ENCODE measurements at places on chromosomes 3 and 15. TPM values are rescaled to one million over a fixed set of nuclear protein-coding genes. Genes with fewer than 3 reads are reported as not detected.
A peak's percentile ranks its signal among the peaks of the same experiment; 100 is the strongest.

- no peak for DNase-seq
- H3K27ac ChIP-seq, result no peak overlapping the region
- H3K36me3 ChIP-seq, result no peaks in the 10 kb centered on the region
Observed at GRCh38 chr3:42723219-42723618, 20.6 kb upstream of the HHATL start.

DNA sequence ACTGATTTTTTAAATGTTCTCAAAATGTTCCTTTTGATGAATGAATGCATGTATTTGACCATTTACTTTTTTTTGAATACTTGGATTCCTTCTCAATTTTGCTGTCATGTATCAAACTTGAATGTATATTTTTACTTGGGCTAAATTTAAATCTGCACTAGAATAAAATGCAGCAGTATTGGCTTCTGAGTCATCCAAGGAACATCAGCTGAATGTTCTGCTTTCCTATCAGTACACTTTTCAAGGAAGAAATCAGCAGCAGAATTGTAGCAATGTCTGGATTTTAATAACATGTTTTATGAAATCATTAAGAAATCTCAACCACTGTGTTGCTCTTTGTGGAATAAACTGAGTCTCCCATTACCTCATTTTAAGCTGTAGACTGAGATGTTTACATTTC is 57.0 kb upstream of the COL6A6 start:
- H3K36me3 ChIP-seq, result no peaks in the 10 kb centered on the region
- H3K4me1 ChIP-seq, result no peaks in the 10 kb centered on the region
- DNase-seq, result no peak

DNA sequence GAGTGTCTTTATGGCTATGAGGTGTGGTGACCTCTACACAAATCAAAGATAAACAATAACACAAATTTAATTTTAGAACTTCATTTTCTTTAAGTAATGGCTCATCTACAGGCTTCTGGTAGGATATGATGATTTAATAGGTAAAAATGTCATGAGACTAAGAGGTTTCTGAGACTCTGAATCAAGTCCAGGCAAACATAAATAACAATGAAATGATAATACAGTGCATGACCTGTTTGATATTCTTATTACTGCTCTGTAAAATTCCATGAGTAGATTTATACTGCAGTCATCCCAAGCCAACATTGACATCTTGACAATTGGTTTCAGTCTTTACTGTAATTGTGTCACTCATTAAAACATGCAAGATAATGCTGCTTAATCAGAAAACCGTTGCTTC is 936.8 kb downstream of the MCTP2 start:
- H3K4me1 ChIP-seq, result no peaks in the 10 kb centered on the region
- no peaks in the 10 kb centered on the region for H3K27me3 ChIP-seq
- no peak for DNase-seq
- H3K4me3 ChIP-seq, result no peak overlapping the region
- H3K27ac ChIP-seq, result no peak overlapping the region
- H3K36me3 ChIP-seq, result no peaks in the 10 kb centered on the region

- H3K27ac ChIP-seq, result no peak overlapping the region
- H3K4me1 ChIP-seq, result peaks cover 5% of the 10 kb centered on the region
- no peak for DNase-seq
- H3K27me3 ChIP-seq, result no peaks in the 10 kb centered on the region
Observed at GRCh38 chr3:111690242-111690641, 95.1 kb upstream of the ZBED2 start.

DNA sequence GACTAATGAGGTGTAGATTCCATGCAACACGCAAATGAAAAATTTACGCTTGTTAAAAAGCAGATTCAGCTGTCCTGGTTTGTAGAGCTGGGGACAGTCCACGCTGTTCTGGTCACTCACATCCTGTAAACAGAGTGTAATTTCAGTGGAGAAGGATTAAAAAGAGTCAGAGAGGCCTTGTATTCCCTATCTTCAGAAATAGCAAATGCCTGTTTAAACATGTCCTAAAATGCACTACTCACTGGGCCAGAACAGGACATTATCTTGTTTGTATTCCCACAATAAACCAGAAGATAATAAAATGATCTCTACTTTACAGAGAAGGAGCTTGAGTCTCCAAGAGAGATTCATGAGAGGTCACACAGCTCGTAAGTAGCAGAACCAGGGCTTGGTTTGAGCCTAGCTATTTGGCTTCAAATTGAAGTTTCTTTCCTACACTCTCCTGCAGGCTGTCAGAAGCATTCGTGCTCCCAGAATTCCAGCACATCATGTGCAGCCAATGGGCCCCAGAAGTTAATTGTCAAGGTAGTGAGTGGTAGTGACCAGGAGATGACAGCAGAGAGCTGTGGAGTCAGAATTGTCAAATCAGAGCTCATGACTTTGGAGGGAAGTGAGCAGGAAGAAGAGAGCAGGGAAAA is 242.5 kb downstream of the ATP8B4 start:
- H3K4me3 ChIP-seq, result no peak overlapping the region
- H3K27me3 ChIP-seq, result no peaks in the 10 kb centered on the region
- DNase-seq, result no peak
- H3K36me3 ChIP-seq, result peaks cover 2% of the 10 kb centered on the region

GRCh38 chr15:49675041-49675440 is 54.2 kb downstream of the DTWD1 start:
- H3K27ac ChIP-seq, result no peak overlapping the region
- no peaks in the 10 kb centered on the region for H3K36me3 ChIP-seq
- H3K4me3 ChIP-seq, result no peak overlapping the region
- no peaks in the 10 kb centered on the region for H3K4me1 ChIP-seq
- DNase-seq, result no peak

GRCh38 chr15:80121546-80121945 is 31.3 kb upstream of the FAH start:
- peaks cover 2% of the 10 kb centered on the region for H3K36me3 ChIP-seq
- no peaks in the 10 kb centered on the region for H3K27me3 ChIP-seq
- no peak for DNase-seq
- no peak overlapping the region for H3K27ac ChIP-seq

DNA sequence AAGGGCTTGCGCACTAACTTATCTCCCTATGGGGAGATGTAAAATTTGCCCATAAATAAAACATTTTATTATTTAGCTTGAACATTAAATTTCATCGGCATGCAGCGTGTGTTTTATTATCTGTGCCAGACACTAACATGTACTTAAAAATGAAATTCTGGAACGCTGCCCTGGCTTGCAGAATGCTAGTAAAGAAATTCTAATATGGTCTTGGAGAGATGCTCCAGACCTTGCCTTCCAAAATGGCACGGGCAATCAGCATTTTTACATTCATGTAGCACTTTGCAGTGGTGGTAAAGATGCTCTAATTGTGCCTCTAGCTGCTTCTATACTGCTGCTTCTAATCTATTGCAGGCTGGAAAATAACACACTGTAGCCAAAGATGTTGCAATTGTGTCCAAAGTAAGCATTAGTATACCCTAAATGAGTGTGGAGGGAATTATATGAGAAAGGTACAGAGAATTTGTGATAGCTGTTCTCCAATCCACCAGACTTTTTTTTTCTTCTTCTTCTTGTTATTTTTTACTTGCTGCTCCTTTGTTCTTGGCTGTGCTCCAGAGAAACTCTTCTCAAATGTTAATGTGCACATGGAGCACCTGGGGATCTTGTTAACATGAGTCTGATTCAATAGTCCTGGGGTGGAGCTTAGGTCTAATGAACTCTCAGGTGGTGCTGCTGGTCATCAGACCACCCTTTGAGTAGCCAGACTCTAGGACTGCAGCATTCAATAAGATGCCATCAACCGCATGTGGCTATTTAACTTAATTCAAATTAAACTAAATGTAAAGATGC is 47.3 kb downstream of the CRABP1 start:
- H3K4me3 ChIP-seq, result no peak overlapping the region
- no peak overlapping the region for H3K27ac ChIP-seq
- no peaks in the 10 kb centered on the region for H3K4me1 ChIP-seq
- no peaks in the 10 kb centered on the region for H3K27me3 ChIP-seq

DNA sequence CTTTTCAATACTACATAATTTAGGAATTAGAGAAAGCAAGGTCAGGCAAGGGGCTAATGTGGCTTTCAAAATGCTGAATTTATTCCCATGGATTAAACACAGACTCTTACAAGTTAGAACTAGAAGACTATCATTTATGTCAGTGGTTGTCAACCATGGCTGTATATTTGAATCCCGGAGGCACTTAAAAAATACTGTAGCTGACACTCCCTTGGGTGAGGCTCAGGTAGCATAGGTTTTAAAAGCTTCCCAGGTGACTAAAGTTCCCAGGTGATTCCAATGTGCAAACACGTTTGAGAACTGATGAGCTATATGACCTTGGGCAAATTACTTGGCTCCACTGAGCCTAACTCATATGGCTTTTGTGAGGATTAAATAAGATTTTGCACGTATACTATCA is 29.6 kb downstream of the AAGAB start:
- no peaks in the 10 kb centered on the region for H3K4me1 ChIP-seq
- no peak overlapping the region for H3K4me3 ChIP-seq
- H3K27ac ChIP-seq, result no peak overlapping the region
- no peak for DNase-seq

DNA sequence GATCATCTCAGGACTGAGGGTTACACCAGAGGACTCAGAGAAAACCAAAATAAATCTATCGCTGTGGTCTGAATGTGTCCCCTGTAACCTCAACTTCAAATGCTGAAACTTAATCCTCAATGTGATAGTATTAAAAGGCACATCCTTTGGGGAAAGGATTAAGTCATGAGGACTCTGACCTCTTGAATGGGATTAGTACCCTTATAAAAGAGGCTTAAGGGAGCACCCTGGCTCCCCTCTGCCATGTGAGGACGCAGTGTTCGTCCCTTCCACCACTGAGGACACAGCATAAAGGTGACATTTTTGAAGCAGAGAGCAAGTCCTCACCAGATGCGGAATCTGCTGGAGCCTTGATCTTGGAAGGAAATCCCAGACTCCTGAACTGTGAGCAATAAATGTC is 39.5 kb downstream of the SRPRB start:
- H3K27me3 ChIP-seq, result no peaks in the 10 kb centered on the region
- H3K4me3 ChIP-seq, result no peak overlapping the region
- H3K27ac ChIP-seq, result no peak overlapping the region
- no peak for DNase-seq

DNA sequence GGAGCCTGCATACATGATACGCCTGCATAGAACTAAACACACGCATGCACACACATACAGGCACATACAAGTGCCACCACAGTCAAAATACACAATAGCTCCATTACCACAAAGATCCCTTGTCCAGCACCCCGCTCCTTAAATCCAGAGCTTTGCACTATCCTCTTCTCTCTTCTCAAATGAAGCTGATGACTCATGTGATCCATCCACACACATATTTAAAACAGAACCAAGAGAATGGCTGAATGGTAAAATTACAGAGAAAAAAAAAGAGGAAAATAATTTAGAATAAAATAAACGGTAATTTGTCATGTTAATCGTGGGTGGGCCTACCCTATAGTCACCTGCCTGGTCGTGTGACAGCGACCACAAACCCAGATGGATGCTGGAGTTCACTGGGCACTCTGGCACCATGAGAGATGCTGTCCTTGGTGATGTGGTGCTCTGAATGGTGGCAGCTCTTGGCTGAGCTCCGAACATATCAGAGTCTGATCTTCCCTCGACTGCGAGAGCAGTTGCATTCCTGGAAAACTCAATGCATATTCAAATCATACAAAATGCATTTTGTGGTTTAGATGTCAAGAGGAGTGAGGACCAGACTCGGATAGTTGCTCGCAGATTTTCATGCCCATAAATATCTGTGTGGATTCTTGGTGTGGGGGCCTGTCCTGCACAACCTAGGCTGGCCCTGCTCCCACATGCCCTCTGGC is 8.9 kb downstream of the IQSEC1 start:
- no peaks in the 10 kb centered on the region for H3K27me3 ChIP-seq
- DNase-seq, result no peak
- H3K4me1 ChIP-seq, result no peaks in the 10 kb centered on the region

DNA sequence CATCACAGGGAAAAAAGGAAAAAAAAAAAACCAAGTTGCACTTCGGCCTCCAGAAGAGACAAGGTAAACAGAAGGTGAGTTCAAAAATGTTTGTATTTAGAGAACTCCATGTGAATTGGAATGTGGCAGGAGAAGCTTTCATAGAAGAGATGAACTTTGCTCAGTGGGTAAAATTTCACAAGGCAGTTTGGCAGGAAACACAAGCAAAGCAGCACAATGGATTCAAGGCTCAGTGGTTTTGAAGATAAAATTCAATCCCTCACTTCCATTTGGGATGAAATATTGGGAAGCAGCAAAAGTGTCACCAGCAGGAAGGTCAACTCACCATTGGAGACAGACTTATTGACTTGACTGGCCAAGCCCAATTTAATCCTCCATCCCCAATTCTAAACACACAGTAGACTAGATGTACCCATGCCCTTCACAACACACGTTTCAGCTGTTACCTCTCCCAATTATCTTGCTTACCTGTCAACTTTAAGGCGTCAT is 256.7 kb upstream of the ICE2 start:
- H3K27me3 ChIP-seq, result no peaks in the 10 kb centered on the region
- no peak for DNase-seq
- peaks cover 45% of the 10 kb centered on the region for H3K4me1 ChIP-seq
- no peaks in the 10 kb centered on the region for H3K36me3 ChIP-seq
- peak overlapping the region; percentile 52 for H3K27ac ChIP-seq
- H3K4me3 ChIP-seq, result no peak overlapping the region

DNA sequence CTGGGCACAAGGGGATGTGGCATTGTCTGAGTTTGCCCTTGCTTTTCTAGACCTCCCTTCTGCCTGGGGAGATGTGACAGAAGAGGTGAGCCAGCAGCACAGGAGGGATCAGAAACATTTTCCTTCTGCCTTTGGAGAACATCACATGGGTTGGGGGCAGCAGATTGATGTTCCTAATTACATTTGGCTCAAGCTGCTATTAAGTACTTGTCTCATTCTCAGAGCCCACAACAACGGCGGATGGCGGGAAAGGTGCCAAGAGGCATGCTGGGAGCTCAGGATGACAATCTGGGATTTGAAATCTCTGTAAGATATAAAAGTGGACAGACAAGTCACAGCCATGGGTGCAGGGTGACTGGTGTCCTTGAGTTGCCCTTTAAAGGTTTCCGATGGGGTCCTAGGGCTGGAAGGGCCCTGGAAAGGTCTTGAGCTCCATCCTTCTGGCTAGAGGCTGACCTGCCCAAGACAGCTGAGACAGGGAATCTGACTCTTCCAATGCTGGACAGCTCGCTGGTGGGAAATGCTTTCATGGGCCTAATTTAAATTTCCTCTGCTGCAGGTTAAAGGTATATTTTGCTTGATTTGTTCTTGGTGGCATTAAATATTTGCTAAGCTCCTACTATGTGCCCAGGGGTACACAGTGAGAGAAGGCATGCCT is 2.4 kb upstream of the CORO2B start:
- peaks cover 2% of the 10 kb centered on the region for H3K27me3 ChIP-seq
- H3K27ac ChIP-seq, result no peak overlapping the region
- peaks cover 2% of the 10 kb centered on the region for H3K4me1 ChIP-seq
- no peaks in the 10 kb centered on the region for H3K36me3 ChIP-seq
- no peak overlapping the region for H3K4me3 ChIP-seq

Gene IL16
- 4.7 TPM for total RNA-seq

Gene GOLGA8H
- 0.17 TPM for total RNA-seq

Gene ALDH1L1
- total RNA-seq, result 46.7 TPM

Gene TRPM1
- total RNA-seq, result not detected

Gene EHHADH
- 378 TPM for total RNA-seq

Gene LSAMP
- 0.17 TPM for total RNA-seq

Gene KLHL40
- not detected for total RNA-seq

Measured in liver (tissue), 10 donors.